ENCODE measurements at places on chromosomes 5 and 9.

DNA sequence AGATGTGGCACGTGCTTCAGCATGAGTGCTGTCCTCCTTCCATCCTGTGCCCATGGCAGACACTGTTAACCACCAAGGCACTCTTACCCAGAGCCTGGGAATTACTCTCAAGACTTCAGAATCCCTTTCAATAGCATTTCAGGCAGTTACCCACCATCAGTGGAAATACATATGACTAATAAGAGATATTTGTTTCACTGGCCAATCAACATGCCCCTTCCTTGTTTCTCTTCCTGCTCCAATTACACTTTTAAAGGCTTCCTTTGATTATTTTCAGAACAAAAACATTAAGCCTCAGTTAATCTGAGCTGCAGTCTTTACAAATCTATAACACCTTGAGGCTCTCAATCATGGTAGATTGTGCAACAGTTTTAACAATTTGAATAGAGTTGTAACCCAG lies 70.8 kb downstream of the PRELID2 start:
- no peak for DNase-seq

DNA sequence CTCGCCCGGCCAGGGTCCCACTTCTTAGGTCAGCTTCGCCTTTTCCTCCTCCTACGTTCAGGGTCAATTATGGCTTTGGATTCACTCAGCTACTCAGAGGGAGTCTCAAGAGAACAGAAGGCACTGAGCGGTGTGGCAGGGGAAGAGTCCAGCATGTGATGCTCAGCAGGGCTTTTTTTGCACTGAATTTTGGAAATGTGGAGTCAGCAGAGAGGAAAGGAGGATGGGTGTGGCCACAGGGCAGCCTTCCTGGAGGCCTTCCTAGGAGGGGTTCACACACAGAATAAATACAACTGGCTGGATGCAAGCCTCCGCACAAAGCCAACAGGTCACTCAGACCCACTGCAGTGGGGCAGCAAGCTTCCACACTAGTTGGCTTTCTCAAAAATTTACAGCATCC lies 4.8 kb downstream of the NAIF1 start:
- no peak for DNase-seq

DNA sequence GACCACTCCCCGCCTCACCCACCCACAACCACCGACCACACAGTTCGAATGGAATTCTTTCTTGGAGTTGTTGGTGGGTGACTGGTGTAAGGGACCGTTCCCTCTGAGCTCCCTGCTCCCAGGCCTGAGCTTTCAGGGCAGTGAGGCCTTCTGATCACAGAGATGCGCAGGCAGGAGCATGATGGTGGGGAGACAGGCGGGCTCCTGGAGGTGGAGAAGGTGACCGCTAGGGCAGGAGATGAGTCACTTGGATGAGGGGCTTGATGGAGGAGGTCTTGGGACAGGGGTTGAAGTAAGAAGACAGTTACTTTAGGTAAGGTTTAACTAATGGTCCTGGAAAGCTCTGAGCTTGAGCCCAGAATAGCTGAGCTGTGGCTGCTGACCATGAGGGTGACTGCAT lies 88.5 kb downstream of the HSPA4 start:
- no peak for DNase-seq

DNA sequence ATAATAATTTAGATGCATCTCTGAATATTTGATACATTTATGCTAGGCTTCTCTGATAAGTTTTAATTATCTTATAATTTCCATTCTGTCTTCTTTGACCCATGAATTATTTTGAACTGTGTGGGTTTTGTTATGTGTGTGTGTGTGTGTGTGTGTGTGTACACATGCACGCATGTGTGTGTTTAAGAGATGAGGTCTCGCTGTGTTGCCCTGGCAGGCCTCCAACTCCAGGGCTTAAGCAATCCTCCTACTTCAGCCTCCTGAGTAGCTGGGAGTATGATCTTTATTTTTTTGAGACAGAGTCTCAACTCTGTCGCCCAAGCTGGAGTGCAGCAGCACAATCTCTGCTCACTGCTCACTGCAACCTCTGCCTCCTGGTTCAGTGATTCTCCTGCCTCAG lies 75.4 kb downstream of the NDUFAF2 start:
- DNase-seq = peak; percentile 12

DNA sequence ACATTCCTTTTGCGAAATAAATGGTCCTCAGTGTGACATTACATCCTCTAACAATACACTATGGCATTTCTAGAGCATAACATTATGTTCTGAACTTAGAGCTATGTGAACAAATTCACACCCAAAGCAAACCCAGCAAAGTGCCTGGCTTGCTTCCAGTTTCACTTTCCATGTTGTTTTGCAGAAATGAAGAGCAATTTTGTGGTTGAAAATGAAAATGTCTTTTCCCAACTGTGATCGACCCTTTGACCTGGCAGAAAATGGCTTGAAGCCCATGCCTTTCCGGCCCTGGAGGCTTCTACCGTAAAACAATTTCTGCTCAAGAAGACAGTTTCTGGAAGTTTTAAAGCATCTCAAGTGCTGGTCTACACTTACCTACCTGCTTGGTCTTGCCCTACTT lies 344.7 kb upstream of the RGMB start:
- peak; percentile 72 for DNase-seq

DNA sequence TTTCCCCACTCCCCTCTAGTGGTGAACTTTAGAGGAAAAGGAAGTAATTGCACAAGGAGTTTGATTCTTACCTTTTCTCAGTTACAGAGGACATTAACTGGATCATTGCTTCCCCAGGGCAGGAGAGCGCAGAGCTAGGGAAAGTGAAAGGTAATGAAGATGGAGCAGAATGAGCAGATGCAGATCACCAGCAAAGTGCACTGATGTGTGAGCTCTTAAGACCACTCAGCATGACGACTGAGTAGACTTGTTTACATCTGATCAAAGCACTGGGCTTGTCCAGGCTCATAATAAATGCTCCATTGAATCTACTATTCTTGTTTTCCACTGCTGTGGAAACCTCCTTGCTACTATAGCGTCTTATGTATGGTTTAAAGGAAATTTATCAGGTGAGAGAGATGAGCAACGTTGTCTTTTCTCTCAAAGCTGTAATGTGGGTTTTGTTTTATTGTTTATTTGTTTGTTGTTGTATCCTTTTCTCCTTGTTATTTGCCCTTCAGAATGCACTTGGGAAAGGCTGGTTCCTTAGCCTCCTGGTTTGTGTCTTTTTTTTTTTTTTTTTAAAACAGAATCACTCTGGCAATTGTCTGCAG lies 25.3 kb downstream of the SLC22A5 start:
- no peak for DNase-seq

Data from astrocyte (in vitro differentiated cells and primary cell).